Left ventricle myocardium inferior (tissue), 1 donor: ENCODE measurements at places on chromosomes 5 and 9. TPM values are rescaled to one million over a fixed set of nuclear protein-coding genes. Genes with fewer than 3 reads are reported as not detected.
A peak's percentile ranks its signal among the peaks of the same experiment; 100 is the strongest.

CDHR2 gene
- total RNA-seq: 0.33 TPM

GALT gene
- total RNA-seq: 51.5 TPM

BTNL8 gene
- 0.58 TPM for total RNA-seq

DNA sequence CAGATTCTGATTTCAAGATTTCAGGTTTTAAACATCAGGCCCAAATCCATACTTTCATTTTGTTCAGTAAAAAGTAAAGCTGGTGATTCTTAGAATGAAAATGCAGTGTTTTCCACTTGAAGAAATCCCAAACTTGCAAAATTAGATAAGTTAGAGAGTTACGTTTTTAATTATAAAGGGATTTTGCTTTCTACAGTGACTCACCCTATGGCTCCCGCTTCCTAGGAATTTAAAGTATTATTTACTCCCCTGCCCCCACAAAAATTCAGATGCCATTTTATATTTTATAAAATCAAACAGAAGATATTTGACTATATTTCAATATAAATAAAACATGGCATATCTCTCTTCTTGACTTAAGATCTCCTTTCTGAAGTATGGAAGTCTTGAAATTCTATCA lies 402.9 kb downstream of the ZSWIM6 start:
- no peak for DNase-seq

- DNase-seq: no peak
Measured at GRCh38 chr9:123350590-123351310, 5.2 kb upstream of the CRB2 start.

- no peak for DNase-seq
Measured at GRCh38 chr5:97074859-97075489, 67.4 kb downstream of the LIX1 start.

DNA sequence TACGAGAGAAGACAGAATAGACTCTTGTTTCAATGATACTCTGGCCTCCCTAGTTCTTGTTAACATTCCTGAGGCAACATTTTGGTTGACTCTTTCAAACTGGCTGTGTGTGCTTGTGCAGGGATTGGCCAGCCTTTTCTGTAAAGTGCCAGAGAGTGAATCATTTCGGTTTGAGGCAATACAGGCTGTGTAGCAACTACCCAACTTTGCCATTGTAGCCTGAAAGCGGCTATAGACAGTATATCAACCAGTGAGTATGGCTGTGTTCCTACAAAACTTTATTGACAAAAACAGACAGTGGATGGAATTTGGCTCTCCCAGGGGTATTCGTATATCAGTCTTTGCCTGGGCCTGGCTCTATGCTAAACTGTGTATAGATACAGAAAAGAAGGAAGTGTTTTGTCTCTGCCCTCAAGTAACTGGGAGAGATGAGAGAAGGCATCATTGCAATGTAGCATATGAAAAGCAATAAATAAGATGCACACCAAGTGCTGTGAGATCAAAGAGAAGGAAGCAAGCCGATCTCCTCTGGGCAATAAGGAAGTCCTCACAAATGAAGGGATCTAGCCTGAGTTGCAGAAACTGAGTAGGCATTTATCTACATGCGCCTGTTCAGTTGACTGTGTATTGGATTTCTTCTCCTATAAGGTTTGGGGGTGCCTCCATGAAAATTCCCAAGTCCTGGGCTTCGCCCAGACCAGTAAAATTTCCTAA lies 568.0 kb upstream of the KLF4 start:
- DNase-seq: no peak

- DNase-seq: no peak
Measured at GRCh38 chr9:22241024-22241423, 205.6 kb upstream of the DMRTA1 start.

DNA sequence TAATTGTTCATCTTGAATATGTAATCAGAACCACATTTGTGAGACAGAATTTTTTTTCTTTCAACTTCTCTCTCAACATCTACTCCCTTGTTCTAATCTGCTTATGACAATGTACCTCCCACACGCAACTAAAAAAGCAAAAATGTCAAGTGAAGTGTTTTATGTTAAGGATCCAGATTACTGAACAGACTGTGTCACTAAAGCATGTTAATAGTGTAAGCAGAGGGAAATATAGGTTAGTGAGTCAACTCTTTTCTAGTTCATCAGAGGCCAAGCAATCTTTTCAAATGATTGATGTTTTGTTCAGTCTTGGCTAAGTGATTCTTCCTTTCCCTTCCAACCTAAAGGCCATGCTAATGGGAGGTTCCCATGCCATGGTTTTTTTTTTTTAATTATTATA lies 34.7 kb upstream of the IDNK start:
- DNase-seq: no peak

GRCh38 chr5:79105868-79106267 lies 5.7 kb upstream of the BHMT start:
- DNase-seq: no peak

GRCh38 chr9:35954942-35955546 lies 2.9 kb downstream of the OR2S2 start:
- DNase-seq: no peak

- no peak for DNase-seq
Measured at GRCh38 chr5:7261049-7261448, 134.9 kb upstream of the ADCY2 start.

GRCh38 chr5:90161414-90161813 lies 248.1 kb downstream of the CETN3 start:
- peak; percentile 29 for DNase-seq

DNA sequence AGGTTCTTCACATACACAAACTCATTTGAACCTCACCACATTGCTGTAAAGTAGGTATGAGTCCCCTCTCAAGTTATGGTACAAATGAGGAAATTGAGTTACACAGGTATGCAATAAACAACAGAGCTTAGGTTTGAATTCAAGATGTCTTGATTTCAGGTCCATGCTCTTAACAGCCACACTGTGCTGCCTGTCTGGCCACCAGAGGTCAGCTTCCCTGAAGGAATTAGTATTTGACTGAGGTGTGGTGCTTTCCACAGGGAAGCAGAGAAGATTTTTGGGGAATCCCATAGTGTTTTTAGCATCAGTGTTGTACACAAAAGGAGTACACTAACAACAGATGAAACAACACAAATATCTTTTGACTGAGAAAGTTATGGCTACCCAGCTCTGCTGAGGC lies 94.4 kb upstream of the ITGA1 start:
- DNase-seq: peak; percentile 23
